Airway epithelial cell (primary cell): ENCODE measurements at places on chromosomes 3 and 15. TPM values are rescaled to one million over a fixed set of nuclear protein-coding genes. Genes with fewer than 3 reads are reported as not detected.

The SNTN gene
- total RNA-seq: not detected in 2 replicates

The GABRR3 gene
- not detected in 2 replicates for total RNA-seq

The CTDSPL gene
- total RNA-seq: 34.4 and 62.9 TPM in 2 replicates

The CAMK2N2 gene
- 0.07 TPM in 1 of 2 replicates, not detected in the other for total RNA-seq

The TMEM212 gene
- not detected in 2 replicates for total RNA-seq

The TMEM108 gene
- not detected in 2 replicates for total RNA-seq
